ENCODE measurements at places on chromosomes 7 and 10.

- DNase-seq, result no peak
Measured at GRCh38 chr10:116254422-116255155, 18.4 kb downstream of the GFRA1 start.

DNA sequence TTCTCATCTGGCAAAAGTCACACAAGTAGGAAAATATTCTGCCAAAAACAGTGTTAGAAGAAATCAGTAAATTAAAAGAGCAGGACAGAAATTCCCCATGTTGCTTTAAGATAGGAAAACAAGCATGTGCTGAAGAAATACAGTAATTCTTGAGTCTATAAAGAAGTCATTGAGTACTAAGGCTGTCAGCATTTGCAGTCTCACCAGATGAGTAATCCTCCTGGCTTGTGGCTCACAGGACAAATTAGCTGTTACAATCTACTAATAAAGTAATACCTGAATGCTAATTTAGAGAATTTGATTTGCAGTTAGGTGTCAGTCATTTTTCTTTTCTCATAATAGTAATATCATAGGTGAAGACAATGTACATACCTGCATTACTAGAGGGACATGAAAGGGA lies 1158.9 kb upstream of the CELF2 start:
- no peak for DNase-seq

DNA sequence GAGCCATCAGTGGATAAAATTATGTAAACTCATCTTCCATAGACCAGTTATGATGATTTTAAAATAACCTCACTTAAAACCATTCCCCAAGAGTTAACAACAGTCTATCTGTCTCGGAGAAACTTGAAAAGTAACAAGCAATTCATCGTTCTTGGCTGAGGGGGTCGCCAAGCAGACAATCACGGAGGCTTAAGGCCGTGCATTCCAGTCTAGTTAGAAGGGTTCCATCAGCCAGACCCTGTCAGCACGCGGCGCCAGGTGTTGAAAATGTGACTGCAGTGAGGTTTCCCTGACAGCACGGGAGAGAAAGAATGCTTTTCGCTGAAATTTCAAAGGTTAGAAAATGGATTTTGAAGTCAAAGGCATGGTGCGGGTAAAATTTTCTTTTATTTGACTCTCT lies 1025.0 kb upstream of the CELF2 start:
- DNase-seq, result no peak

DNA sequence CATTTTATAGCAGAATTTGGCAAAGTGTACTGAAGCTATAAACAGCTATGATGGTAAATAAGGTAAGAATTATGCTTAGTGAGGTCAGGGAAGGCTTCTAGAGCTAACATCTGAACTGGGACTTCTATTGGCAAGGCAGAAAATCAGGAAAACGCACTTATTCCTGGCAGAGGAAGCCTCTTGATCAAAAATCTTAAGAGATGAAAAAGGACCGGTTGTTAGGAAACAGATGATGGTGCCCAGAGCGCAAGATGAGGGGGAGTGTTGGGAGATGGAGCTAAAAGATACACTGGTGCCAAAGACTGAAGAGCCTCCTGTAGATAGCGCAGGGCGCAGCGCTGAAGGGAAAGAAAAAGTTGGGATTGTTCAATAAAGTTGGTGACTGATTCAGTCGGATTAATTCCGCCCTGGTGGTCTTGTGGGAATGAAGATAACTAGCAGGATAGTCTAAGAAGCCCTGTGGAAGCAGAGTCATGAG lies 550 bp upstream of the CALU start:
- DNase-seq, result no peak

GRCh38 chr10:77987671-77988255 lies 41.6 kb downstream of the POLR3A start:
- DNase-seq, result no peak

- DNase-seq, result no peak
Measured at GRCh38 chr7:20747001-20747400, 39.7 kb downstream of the SP8 start.

- no peak for DNase-seq
Measured at GRCh38 chr10:5942001-5942400, 35.3 kb downstream of the IL15RA start.

- DNase-seq, result peak; percentile 57
Measured at GRCh38 chr7:131010029-131010716, 276.2 kb upstream of the KLF14 start.

DNA sequence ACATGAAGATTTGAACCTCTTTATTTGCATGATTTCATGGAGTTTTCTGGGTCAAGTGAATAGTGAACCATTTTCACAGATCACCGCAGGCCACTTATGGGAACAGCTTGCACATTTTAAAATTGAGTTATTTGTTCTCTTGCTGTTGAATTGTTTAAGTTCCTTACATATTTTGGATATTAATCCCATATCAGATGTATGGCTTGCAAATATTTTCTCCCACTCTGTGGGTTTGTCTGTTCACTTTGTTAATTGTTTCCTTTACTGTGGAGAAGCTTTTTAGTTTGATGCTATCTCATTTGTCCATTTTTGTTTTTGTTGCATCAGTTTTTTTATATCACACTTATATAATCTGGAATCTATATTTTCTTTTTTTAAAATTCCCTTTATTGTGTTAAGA lies 14.1 kb upstream of the ZC3HAV1L start:
- no peak for DNase-seq

DNA sequence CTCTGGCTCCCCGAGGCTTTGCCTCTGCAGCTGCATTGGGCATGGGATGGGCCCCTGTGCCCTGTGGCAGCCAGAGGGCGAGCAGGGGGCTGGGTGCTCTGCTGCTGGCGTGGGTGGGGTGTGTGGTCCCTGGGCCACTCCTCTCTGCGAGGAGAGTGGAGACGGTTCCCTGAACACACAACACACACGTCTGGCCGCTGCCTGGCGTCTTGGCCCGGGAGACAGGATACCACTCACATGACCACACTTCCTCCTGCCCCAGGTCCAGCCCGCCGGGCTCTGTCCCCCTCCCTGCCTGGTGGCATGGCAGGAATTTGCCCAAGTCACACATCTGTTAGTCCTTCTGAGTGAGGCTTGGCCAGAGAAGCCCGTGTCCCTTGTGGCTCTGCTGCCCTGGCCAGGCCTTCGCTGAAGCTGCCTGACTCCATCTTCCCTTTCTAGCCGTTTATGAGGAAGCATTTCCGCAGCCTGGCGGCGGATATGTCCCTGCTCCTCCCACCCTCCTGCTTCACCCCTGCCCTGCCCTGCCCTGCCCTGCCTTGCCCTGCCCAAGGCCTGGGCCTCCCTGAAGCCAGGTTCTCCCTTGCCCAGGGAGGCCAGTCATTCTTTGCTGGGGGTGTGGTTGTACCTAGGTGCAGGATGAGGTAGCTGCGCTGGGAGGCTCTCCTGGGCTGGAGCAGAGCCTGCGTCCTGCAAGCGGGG lies 3.0 kb downstream of the BRI3 start:
- peak; percentile 89 for DNase-seq

DNA sequence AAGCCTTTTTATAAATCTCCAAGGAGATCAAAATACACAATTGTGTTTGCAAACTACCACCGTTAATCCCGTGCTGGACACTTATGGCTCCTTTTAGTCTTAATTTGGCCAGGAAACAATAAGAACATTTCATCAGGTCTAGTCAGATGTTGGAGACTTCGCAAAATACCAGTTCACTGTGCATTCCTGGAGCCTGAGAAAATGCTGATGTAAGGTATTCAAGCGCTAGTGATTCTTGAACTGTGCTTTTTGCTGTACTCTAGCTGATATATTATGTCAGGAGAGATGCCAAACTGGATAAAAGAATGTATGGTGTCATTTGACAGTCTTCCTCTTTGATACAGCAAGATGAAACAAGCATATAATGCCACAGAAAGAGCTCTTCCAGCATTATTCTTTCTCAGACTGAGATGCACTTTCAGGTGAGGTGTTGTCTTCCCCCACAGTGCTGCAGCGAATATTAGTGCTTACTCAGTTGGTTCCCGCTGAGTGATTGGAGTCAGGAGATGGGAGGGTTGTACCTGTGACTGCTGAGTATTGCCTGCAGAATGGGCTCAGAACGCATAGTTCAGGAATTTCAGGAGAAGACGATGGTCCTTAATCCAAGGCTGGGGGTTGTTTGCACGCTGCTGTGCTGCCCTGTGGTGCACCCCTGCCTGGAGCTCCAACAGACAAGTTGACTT lies 59.2 kb downstream of the OGDH start:
- DNase-seq, result no peak

DNA sequence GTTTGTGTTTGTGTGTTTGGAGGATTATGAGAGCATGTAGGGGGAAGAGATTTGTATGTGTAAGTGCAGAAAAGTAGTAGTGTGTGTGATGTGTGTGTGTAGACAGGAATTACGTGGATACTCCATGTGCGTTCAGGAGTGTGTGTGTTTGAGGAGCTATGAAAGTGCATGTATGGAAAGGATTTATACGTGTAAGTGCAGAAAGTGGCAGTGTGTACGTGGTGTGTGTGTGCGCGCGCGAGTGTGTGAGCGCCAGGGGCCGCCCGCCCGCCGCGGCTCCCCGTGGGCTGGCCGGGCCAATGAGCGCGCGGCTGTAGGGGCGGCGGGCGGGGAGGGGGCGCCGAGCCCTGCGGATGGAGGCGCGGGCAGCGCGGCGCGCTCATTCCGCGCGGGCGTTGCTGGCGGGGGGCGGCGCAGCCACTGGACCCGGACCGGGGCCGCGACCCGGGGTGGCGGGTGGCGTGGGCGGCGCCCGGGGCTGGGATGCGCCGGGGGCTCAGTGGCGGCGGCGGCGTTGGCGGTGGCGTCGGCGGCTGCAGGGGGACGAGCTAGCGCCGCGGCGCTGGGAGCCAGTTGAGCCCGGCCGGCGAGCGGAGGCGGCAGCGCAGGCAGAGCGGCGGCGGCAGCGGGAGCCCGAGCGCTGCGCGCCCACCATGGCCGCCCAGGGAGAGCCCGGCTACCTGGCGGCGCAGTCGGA lies at the start of gene BICC1:
Gene BICC1, plus strand, starts transcription at position 382 of the 697 bp plus-strand sequence. Its CDS starts 272 bp downstream, at position 654.
- DNase-seq, result no peak

DNA sequence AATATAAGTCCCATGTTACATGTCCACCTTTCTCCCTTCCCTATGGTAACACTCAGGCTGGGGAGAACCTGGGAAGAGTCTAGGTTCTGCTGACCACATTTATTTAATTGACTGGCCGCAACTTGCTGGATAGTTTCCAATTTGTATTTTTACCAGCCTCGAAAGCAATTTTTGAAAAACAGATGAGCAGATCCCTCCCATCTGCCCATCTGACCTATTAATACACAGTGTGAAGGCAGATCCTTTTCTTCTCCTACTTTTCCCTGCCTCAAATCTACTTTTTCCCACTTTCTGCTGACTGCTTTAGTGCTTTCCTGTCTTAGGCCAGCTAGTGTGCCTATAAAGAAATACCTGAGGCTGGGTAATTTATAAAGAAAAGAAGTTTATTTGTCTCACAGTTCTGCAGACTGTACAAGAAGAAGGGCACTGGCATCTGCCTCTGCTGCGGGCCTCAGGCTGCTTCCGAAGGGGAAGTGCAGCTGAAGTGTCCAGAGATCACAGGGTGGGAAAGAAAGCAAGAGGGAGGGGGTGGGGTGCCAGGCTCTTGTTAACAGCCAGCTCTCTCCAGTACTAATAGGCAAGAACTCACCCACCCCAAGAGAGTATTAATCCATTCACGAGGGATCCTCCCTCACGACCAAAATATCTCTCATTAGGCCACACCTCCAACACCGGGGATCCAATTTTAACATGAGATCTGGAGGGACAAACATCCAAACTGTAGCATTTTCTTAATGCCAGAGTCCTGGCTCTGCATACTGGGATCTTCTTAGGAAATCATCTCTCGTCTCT lies 336.0 kb upstream of the IGFBP3 start:
- no peak for DNase-seq

DNA sequence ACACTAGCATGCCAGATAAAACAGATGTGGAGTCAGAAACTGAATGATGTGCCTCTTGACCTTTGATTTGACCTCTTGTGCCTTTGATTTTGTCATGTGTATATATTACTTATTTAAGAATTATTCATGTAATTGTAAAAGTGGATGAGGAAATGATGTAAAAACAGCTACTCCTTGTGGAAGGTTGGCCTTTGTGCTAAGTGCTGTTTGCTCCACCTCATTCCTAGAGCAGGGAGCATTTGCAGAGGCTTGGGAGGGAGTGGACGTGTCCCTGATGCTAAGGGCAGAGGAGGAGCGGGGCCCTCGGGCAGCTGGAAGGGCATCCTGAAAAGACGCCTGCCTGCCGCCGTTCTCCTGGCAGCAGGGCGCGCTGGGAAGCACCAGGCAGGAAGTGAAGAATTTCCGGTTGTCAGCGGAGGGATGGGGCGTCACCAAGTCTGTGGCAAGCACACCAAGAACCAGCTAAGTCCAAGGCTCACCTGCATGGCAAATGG lies 197.6 kb upstream of the ZNF32 start:
- DNase-seq, result no peak

DNA sequence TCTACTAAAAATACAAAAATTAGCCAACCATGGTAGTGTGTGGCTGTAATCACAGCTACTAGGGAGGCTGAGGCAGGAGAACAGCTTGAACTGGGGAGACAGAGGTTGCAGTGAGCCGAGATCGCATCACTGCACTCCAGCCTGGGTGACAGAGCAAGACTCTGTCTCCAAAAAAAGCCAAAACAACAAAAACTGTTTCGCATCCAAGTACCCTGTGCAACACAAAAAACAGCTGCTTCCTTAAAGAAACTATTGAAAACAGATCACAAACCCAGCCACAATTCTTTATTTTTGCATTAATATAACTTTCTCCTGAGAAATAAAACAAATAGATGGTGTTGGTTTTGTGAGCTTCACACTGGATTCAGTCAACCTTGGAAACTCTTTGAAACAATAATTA lies 112.1 kb upstream of the AFAP1L2 start:
- no peak for DNase-seq

DNA sequence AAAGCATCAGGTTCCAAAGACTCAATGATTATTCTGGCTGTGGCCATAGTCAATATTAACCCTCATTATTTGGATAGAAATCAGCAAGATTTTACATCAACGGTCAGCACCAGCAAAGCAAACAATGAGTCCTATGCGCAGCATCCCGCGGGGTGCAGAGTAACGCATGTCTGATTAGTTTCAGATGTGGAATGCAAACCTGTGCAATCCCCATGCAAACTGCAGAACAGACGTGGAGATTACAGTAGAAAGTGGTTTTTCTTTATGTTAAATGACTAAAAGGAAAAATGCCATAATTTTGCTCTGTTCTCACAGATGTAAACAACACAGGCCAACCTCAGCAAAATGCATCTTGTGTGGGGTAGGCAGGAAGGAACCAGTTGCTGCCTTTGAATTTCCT lies 258.1 kb upstream of the GRB10 start:
- no peak for DNase-seq

GRCh38 chr7:44448922-44449583 lies 41.4 kb downstream of the NUDCD3 start:
- DNase-seq, result no peak

GRCh38 chr7:11212080-11212711 lies 238.5 kb downstream of the PHF14 start:
- peak; percentile 23 for DNase-seq

DNA sequence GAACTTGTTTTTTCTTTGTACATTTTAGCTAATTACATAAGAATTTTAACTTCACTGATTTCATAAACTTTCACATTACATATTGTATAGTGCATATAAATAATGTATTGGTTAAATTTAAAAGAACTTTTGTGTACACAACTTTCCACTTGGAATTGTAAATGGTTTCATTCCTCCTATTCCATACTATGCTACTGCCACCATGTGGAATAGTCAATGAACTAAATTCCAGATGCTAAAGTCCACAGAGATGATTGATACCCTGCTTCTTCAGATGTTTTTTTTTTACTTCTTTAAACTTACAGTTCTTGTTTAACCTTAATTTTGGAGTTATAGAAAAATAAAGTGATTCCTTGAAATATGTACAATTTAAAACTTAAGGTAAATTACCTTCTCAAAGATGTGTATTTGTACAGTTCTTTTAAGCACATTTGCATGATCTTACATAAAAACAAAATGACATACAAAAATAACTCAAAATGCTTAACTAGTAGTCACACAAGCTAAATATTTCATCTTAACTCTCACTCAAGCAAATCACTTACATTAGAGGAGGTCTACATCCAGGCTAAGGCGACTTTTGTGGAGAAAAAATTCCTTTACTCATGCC lies 247.6 kb upstream of the HGF start:
- peak; percentile 4 for DNase-seq

Data from CD14-positive monocyte (primary cell).